Activated CD4-positive, alpha-beta T cell treated with anti-CD3 and anti-CD28 coated beads, Interleukin-2, amount 50 U/mL, for 4 hours (primary cell): ENCODE measurements at places on chromosomes 2 and 18.

- no peak for DNase-seq
Measured at GRCh38 chr2:20818820-20819219, 4.1 kb downstream of the LDAH start.

DNA sequence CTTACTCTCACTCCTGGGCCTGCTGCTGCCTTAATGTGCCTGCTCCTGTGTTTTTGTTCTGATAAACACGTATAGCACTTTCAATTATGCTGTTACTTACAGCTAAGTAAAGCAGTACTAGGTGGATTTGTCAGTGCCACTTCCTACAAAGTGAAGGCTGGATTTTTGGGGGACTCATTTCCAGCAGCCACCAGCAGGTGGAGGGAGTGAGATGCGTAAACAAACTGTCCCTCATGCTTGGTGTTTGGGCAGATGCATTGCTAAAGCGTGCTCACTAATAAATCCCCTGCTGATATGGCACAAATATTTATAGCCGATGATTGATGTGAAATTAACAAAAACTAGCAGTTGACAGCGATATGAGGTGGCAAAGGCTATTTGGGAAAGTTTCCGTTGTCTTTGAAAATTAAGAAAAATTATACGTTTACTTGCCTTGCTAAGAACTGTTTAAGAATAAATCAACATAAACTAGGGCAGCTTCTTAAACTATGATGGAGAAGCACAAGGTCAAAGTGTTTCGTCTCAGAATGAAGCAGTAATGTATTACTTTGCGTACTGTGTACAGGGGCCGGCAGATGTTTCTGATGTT, 101.7 kb downstream of the AGAP1 start:
- DNase-seq = no peak

GRCh38 chr18:40096675-40097074, 1858.4 kb upstream of the PIK3C3 start:
- DNase-seq = no peak

DNA sequence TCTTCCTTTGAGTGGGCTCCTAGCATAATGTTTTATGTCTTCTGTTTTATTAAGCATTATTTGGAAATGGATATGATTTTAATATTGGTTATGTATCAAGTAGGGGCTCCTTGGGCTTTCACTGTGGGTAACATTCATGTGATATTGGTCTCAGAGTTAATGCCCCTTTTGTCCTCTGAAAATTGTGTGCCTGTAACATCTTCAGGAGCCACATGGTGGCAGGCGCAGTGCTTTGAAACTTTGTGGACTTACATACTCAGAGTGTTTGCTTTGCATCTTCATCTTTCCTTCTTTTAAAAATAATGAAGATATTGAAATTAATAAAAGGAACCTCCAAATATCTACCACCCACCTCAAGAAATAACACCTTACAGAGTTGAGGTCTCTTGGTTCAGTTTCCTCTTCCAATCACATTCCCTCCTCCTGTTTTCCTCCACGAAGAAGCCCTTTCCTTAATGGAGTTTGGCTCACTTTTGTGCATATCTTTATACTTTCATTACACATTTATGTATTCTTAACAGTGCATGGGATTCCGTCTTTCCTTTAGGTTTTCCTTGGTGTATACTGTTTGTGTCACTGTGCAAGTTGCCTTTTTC, 73.5 kb downstream of the LIMS1 start:
- peak; percentile 51 for DNase-seq

GRCh38 chr18:12315490-12315889, 7.4 kb downstream of the TUBB6 start:
- no peak for DNase-seq

DNA sequence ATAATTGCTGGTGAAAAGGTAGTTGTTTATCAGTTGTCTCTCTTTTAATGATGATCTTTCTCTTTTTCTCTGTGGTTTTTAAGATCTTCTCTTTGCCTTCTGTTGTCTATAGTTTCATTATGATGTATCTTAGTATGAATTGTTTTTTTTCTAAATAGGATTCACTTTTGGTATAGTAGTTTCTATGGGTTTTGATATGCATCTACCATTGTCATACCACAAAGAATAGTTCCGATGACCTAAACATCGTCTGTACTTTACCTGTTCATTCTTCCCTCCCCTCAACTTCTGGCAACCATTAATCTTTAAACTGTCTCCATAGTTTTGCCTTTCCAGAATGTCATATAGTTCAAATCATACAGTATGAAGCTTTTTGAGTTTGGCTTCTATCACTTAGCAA, 19.6 kb downstream of the RDH14 start:
- no peak for DNase-seq

DNA sequence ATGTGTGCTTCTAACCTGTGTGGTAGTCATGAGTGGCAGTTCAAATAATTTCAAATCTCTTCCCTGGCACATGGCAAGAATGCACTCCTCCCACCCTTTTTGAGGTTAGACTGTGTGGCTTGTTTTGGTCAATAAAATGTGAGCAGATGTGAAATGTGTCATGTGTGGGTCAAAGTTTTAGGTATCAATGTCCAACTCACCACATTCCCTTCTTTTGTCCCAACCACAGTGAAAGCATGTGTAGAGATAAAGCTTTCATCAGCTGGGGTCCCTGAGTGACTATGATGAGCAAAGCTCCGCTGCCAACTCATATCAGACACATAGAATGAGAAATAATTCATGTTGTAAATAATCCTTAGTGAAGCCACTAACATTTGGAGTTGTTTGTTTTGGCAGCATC, 118.2 kb downstream of the PAX3 start:
- no peak for DNase-seq

DNA sequence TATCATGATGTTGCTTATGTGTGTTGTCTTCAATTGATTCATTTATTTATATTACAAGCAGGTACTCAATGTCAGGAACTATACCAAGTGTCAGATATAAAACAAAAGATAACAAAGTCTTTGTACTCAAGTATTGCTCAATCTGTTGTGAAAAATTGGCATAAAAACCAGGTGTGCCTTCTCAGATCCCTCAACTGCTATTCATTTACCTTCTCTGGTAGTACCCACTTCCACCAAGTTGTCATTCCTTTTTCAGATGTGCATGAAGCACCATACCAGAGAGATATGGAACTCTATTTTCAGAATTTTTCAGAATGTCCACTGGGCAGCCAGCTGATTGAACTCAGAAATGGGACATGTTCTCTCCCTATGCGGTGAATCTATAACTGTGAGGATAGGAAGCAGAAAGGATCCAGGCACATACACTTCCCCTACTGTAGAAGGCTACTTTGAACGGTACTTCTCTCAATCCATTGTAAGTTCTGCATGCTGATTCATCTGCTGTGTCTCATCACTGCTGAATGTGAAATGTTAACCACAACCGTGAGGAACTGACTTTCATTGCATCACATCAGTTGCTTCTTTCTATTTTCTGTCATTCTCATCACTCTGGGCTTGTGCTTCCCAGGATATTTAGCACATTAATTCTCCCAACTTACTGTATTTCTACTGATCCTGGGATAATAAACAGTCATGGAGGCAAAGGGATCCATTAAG, 1621.3 kb downstream of the SUCLG1 start:
- no peak for DNase-seq

DNA sequence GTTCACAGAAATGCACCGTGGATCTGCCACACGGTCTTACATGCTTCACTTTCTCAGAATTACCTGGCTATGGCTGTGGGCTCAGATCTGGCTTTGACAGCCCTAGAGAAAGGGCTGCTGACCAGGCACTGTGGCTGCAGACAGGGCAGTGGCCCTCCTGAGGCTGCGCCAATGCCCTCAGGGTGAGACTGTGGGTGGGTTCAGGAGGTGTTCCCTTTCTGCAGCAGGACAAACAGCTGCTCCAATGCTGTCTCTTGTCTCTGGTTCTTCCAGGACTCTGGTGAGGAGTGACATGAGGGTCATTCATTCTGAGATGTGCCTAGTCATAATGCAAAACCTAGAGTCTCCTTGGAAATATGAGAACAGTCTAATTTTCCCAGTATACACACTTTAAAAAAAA, 90.5 kb upstream of the SMIM21 start:
- DNase-seq = no peak

DNA sequence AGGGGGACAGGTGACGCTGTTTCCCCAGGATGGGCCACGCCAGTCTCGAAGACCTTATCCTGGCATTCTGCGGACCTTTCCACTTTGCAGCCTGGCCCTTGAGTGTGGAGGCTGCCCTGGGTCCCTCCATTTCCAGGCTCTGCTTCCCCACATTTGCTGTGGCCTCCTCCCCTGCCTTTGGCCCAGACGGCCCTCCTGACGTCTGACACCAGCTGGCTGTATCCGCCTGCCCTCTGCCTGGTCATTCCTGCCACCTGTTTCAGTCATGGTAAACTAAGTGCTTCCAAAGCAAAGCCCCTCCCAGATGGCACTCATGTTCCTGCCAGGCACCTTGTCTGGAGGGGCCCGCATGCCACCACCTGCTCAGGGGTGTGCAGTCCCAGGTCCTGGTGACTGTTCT, 95.1 kb downstream of the ASB1 start:
- DNase-seq = no peak

DNA sequence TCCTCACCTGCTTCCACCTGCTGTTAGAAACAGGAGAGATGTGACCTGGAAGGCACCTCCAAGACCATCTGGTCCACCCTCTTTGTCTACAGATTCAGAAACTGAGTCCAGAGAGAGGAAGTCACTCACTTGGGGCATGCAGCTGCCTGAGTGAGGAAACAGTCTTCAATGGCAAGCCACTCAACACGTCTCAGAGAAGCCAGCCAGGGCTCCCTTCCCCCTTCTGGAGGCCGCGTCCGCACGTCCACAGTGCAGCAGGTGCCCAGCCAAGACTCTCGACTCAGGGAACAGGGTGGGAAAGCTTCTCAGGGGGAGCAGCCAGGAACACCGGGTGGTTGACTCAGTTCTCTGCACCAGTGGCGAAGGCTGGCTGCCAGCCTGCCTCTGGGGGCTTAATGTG, 201.7 kb downstream of the BCL11A start:
- no peak for DNase-seq

DNA sequence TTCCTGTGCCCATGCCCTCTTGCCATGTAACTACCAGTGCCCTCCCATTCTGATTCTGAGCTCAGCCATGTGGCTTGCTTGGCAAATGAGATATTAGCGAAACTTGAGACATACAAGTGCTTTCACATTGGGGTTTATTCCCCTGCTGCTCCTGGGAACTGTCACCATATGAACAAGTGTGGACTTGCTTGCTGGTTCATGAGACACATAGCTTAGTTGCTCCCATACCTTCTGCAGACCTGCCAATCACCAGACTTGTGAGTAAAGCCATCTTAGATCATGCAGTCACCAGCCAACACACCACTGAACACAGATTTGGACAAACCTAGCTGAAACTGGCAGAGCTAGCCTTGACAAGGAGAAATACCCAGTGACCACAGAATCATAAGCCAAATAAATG, 155.1 kb downstream of the SS18 start:
- DNase-seq = no peak

- DNase-seq = no peak
Measured at GRCh38 chr18:79485788-79486355, 90.1 kb downstream of the NFATC1 start.

DNA sequence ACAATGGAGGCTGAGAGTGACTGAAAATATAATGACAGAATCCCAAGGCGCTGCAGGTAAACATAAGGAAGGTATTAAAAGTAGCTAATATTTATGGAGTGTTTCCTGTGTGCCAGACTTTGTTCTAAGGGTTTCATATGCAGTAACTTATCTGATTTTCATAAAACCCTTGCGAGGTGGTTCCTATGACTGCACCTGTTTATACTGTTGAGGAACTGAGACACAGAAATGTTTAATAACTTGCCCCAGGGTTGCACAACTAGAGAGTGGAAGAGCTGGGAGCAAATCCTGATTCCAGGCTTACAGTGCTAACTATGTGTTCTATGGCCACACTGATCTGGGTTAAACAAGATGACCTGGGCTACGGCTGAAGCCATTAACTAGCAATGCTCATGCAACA, 2.4 kb downstream of the SP110 start:
- no peak for DNase-seq

GRCh38 chr2:228227466-228227865, 46.0 kb upstream of the SPHKAP start:
- no peak for DNase-seq

- DNase-seq = no peak
Measured at GRCh38 chr2:192499476-192499875, 304.7 kb upstream of the TMEFF2 start.

DNA sequence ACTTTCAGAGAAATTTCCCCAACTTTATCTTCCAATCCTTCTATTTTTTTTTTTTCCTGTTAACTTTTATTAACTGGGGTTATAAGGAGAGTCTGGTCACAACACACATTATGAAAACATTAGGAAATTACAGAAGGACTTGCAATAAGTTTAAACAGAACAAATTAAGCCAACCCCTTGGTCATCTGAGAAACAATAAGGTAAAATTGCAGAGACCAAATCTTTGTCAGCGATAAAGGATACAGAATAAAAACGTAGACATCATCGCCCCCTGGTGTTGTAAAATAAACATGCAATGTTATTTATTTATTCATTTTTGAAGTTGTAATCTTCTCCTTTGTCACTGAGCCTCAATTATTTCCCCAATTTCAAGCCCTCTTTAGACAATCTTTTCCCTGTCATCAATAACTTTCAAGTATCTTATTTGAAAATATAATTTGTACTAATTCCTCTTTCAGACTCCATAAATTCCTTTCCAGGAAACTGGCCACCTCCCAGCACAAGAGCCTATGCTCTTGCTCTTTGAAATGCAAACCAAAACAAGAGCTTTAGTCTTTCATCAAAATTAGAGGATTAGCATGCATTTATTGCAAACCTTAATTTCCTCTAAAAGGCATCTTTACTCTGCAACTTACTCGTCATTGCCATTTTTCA, 19.5 kb downstream of the G6PC2 start:
- no peak for DNase-seq

DNA sequence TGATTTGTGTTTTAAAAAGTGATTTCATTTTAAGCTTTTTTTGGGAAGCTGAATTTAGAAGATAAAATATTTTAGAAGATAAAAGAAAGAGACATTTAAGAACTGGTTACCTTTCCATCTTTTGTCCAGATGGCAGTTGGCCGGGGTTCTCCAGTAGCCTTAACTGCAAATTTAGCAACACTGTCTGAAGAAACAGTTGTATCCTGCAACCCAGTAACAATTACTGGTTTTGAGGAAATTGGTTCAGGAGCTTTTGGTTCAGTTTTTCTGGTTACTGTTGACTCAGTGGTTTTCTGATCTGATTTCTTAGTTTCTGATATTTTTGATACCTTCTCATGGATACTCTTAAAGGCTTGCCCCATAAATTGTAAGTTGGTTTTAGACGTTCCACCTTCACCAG, 49.9 kb downstream of the PLEKHA3 start:
- DNase-seq = no peak

GRCh38 chr2:219713110-219713509, 85.7 kb downstream of the SLC4A3 start:
- no peak for DNase-seq

GRCh38 chr2:205975082-205975949, 110.7 kb downstream of the INO80D start:
- no peak for DNase-seq

GRCh38 chr2:205188239-205189138, 493.8 kb upstream of the NRP2 start:
- DNase-seq = no peak

DNA sequence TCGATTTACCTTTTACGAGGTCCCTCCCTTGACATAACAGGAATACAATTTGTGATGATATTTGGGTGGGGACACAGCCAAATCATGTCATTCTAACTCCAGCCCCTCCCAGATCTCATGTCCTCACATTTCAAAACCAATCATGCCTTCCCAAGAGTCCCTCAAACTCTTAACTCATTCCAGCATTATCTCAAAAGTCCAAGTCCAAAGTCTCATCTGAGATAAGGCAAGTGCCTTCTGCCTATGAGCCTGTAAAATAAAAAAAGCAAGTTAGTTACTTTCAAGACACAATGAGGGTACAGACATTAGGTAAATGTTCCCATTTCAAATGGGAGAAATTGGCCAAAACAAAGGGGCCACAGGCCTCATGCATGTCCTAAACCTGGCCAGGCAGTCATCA, 381.1 kb downstream of the PIK3C3 start:
- no peak for DNase-seq
